Upper lobe of left lung (tissue), 6 donors: ENCODE measurements at places on chromosomes 5 and 9. TPM values are rescaled to one million over a fixed set of nuclear protein-coding genes. Genes with fewer than 3 reads are reported as not detected.

The TAS2R1 gene
- total RNA-seq: not detected

The PNPLA7 gene
- total RNA-seq: 104 TPM

The TMEM252 gene
- total RNA-seq: not detected

The MARVELD2 gene
- 30.9 TPM for total RNA-seq

GRCh38 chr5:83512061-83512745 lies 40.7 kb downstream of the VCAN start:
- DNase-seq: peak; percentile 46

DNA sequence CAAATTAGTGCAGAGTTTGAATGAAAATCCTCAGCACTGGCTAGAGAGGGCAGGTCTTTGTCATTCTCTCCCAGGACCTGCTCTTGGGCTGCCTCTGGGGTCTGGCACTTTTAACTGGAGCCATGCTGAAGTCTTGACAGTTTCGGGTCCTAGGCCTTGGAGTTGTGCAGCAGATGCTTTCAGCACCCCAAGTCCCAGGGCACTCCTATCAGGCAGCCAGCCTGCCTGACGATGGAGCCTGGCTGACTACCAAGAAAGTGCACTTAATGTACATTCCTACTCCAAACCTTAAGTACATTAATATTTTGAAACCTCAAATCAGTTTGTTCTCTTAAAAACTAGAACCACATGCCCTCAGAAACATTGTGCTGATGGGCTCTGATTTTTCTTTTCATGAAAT lies 69.3 kb upstream of the CXCL14 start:
- DNase-seq: no peak

DNA sequence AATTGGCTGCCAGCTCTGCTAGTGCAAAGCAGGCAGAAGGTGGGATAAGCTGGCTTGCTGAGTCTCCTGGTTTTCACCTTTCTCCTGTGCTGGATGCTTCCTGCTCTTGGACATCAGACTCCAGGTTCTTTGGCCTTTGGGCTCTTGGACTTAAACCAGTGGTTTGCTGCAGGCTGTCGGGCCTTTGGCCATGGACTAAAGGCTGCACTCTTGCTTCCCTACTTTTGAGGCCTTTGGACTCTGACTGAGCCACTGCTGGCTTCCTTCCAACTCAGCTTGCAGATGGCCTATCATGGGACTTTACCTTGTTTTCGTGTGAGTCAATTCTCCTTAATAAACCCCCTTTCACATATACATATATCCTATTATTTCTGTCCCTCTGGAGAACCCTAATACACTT lies 1293.9 kb upstream of the CDH6 start:
- no peak for DNase-seq

- peak; percentile 19 for DNase-seq
Observed at GRCh38 chr5:749101-749670, 35.3 kb downstream of the ZDHHC11B start.

- DNase-seq: no peak
Observed at GRCh38 chr5:171323806-171324632, 15.0 kb downstream of the TLX3 start.

DNA sequence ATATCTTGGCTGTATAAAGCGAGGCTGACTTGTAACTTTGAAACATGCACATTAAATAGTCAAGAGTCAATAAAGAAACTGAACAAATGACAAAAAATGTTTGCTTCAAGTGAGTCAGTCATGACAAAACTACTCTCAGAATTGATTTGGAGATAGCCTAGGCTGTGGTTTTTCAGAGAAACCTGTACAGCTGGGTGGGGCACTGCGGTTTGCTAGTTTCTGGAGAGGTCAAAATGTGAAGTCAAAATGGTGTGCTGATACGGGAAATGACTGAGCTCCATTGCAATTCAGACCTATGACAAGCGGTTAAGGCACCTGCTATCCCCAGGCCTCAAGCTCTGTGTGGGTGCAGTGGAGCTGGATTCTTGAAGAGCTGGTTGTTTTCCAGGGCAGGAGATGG lies 10.3 kb upstream of the CD180 start:
- no peak for DNase-seq
